ENCODE measurements at places on chromosomes 16 and 17.

DNA sequence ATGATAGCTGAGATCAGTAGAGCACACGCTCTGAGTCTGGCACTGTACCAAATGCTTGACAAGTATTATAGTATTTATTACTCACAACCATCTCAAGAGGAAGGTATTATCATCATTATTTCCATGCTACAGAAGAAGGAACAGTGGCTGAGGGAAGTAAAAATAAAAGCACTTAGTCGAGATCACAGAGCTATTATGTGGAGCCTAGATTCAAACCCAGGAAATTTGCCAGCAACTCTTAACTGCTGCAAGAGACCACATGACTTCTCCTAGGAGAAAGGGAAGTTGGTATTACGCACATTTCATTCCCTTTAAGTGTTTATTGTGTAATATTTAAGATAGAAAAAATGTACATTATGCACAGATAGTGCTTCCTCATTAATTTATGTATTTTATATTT is 1.0 kb upstream of the RHOT1 start:
- no peak for DNase-seq

DNA sequence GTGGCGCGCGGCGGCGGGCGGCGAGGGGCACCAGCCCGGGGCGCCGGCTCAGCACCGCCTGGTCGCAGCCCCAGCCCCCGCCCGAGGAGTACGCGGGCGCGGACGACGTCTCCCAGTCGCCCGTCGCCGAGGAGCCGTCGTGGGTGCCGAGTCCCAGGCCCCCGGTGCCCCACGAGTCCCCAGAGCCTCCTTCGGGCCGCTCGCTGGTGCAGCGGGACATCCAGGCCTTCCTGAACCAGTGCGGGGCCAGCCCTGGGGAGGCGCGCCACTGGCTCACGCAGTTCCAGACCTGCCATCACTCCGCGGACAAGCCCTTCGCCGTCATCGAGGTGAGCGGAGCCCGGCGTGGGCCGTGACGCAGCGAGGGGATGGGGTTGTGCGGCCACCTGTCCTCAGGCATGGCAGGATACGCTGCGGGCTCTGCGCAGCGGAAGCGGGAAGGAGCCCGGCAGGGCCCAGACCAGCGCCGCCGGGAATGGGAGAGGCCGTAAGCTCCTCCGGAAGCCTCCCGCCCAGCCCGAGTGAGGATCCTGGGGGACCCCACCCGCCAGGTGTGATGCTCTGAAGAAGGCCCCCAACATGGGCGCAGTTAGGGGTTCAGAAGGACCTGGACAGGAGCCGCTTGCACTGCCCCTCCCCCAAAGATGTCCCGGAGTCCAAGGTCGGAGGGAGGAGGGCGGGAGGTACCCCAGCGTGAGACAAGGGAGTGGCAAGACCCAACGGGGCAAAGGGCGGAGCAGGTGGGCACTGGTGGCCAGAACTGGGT is 522 bp downstream of the NAGS start:
- DNase-seq = no peak

DNA sequence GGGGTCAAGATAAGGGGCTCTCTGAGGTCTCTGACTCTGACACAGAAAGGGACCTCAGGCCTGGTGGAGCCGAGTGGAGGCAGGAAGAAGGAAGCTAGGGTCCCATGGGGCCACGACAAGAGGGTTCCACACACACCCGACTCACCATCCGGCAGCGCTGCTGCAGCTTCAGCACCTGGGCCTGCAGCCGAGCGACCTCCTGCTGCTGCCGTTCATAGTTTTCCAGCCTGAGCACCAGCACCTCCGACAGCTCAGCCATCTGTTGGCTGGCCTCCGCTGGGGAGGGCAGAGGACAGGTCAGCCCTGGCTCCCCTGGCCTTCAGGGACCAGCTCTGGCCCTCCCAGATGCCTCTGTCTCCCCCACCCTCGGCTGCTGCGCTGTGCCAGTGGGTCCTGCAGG is 6.4 kb downstream of the HAP1 start:
- DNase-seq = no peak

GRCh38 chr17:17372856-17373520 is 69.8 kb downstream of the NT5M start:
- no peak for DNase-seq

DNA sequence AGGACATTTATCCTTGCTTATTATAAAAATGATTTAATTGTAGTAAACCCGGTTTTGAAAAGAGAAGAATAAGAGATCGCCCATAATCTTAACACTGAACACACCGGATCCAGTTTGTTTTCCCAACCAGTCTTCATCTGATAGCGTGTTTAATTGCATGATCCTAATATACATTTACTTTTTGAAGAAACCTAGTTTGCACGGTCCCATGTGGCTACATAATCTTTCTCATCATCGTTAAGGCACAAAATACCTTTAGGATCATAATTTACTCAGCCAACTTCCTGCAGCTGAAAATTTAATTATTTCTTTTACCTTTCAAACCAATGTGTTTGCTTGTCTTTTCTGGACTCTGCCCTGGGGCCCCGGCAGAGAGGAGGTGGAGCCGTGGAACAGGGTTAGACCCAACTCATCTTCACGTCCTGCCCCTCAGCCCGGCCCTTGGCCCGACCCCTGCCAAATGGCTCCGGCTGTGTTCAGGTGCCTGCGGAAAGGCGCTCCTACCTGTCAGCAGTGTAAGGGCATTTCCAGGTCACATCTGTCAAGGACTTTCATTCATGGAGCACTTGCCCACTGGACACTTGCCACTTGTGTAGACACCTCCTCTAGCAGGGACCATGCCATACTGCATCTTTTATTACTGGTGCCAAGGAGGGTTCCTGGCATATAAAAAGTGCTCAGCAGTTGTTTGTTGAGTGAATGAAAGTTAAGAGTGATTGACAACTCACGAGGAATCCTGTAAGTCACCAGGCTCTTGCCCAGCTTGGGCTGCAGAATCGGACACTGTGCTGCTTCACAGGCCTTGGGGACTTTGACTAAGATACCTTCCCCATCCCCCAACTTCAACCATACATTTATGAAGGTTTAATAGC is 28.6 kb downstream of the SMARCE1 start:
- no peak for DNase-seq

DNA sequence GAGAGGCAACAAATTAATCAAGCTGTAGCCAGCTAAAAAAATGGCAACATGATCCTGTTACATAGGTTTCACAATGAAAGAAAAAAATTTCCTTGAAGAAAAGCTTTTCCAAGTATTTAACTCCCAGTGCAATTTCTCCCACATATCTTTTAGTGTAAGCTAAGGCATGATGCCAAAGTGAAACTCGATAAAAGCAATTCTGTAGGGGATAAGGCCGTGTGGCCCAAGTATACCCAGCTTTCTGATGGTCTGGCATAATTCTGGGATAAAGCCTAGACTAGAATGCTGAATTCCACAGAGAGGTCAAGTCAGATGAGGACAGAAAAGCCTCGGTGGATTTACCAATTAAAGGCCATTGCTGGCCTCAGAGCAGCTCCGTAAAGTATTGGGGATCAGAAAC is 36.2 kb downstream of the CTCF start:
- DNase-seq = no peak

DNA sequence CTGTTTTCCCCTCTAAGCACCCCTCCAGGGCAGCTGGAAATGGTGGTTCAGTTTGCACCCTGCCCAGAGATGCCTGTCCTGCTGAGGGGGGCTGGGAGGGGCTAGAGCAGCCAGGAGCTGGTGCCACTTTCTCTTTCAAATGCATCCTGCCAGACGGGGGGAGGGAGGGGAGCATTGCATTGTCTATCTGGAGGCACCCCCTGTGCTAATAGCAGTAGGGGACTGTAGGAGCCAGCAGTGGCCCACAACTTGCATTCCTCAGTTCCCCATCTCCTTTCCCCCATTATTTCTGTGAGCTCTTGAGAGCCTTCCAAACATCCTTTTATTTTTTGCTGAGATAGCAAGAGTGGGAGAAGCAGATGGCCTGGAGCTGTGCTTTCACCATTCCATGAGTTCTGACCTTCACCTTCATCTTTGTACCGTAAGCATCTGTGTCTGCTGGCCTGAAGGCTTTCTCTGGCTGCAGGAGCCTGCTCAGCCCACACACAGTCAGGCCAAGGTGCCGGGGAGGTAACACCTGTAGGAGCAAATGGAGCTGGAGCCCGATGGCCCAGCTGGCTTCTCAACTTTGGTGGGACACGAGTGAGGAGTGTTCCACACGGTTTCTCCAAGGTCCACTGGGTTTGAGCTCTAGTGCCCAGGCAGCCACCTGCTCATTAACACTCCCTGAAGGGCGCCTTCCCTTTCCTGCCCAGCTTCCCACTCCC is 5.2 kb downstream of the WFDC1 start:
- DNase-seq = no peak

GRCh38 chr17:70357190-70357589 is 187.9 kb downstream of the KCNJ2 start:
- no peak for DNase-seq

DNA sequence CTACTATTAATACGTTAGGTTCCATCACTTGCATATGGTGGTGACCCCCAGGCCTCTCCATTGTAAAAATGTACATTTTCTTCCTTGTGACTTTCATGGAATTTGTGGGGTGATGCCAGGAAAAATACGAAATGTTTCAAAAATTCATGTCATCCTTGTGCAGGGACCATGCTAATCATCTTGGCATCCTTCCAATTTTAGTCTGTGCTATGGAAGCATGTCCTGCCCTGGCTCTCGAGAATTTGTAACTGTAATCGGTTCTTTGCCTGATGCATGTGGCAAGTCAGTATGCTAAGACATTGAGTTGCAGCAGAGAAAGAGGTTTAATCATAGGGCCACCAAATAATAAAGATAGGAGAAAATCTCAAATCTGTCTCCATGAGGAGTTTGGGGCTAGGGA is 14.3 kb upstream of the GINS3 start:
- DNase-seq = no peak

GRCh38 chr17:82780971-82781893 is 29.4 kb downstream of the TBCD start:
- DNase-seq = no peak

- DNase-seq = no peak
Observed at GRCh38 chr17:1506649-1507267, 9.7 kb downstream of the INPP5K start.

DNA sequence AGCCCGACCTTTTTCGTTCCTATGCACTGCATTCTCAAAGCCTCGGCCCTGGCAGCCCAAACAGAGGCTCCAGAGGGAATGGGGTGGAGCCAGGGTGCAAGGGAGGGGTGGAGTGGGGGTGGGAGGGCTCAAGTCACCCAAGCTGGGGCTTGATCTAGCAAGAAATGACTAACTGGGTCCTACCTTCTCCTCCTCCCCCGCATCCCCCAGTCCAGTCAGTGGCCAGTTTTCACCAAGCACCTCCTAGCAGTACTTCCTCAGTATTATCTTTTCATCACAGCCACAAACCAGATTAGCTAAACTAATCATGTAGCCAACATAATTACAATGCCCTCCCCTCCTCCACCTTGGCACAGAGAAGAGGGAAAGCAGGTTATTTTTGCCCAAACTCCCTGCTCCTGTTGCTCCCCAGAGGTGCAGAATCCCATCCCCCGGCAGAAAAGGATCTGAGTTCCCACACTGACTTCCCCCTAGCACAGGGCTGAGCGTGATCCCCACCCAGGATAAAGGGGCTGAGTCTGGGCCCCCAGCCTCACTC is 2.2 kb downstream of the JUP start:
- DNase-seq = no peak

- no peak for DNase-seq
Observed at GRCh38 chr16:12500771-12501170, 302.9 kb downstream of the CPPED1 start.

DNA sequence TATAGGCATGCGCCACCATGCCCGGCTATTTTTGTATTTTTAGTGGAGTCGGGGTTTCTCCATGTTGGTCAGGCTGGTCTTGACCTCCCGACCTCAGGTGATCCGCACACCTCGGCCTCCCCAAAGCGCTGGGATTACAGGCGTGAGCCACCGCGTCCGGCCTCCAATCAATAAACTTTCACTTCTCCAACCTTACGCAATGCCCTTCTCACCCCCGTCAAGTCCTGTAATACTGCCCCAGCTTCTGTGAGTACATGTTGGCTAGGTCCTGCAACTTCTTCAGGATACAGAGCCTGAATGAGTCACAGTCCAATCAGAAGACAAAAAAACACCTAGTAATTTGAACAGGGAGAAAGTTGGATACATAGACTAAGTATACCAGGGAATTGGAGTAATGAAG is 47.1 kb upstream of the PHOSPHO1 start:
- DNase-seq = no peak

DNA sequence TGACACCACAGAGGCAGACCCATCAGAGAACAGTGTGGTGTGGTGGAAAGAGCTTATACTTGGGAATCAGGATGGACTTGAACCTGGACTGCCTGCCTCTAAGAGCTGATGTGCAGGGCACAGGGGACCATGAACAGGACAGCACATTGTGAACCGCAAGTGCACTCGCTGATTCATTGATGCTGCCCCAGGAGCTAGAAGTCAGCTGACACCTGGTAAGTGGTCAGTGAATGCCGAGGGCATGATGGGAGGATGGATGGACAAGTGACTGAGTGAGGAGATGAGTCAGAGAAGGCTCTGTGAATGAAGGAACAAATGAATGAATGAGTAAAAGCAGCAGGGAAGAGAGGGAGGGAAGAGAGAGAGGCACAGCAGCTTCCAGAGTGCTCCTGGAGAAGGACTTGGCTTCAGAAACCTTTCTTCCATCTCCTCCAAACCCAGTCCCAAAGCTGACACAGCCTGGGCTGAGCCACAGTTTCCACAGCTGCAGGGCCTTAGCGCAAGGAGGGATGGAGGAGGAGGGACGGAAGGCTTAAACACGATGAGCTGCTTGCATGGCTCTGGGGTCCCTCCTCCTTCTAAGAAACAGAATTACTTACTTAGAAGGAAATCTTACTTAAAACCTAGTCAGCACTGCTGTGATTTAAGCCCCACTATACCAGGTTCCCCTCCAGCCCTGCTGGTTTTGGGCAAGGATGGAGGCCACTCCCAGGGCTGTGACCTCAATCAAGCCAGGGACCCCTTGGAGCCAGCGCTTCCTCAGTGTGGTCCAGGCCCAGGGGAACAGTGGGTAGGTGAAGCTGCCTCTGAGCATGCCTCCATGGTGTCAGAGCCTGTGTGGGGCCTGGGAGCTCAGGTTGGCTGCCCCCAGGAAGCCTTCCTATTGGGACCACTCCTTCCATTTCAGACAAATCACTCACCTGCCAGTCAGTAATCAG is 184.6 kb downstream of the TMEM132E start:
- DNase-seq = no peak

DNA sequence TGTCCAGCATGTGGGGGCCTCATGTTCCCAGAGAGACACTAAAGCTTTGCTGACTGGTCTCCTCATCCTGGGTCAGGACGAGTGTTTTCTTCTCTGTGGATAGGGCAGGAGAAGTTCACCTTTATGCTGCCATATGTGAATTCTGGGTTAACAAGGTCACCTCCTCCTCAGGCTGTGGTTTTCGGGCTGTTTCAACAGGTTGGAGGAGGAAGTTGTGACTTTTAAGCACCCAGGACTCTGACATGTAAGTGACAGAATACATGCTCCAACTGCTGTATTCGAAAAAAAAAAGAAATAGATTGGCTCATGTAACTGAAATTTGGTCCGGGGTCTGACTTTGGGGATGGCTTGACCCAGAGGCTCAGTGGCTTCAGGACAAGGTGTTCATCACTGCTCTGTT is 54.2 kb downstream of the SNX20 start:
- no peak for DNase-seq
